Natural killer cell (primary cell): ENCODE measurements at places on chromosomes 7 and 10. TPM values are rescaled to one million over a fixed set of nuclear protein-coding genes. Genes with fewer than 3 reads are reported as not detected.

FKBP14 gene
- total RNA-seq: 11.9 TPM

TAS2R3 gene
- total RNA-seq: 0.79 TPM

BICC1 gene
- total RNA-seq: not detected

GPR15LG gene
- total RNA-seq: not detected

DENND2A gene
- total RNA-seq: 0.12 TPM

SPDYE5 gene
- total RNA-seq: not detected

GJC3 gene
- not detected for total RNA-seq

AKR1C8 gene
- 7.2 TPM for total RNA-seq
